A549 treated with Hydrocortisone at 1 μM for 4 hours (cell line): ENCODE measurements at places on chromosomes 7 and 10. TPM values are rescaled to one million over a fixed set of nuclear protein-coding genes. Genes with fewer than 3 reads are reported as not detected.

The PTN gene
- not detected in 5 replicates for total RNA-seq

The LDB3 gene
- total RNA-seq: 0.06 to 0.20 TPM (median 0.12 TPM) in 5 replicates

The EVX1 gene
- total RNA-seq: 0.07 to 0.22 TPM (median 0.13 TPM) in 5 replicates

The SPDYE1 gene
- total RNA-seq: not detected in 5 replicates

The UPK3B gene
- 11.5 to 19.6 TPM (median 17.6 TPM) in 5 replicates for total RNA-seq

The LBX1 gene
- total RNA-seq: not detected in 5 replicates

The RINT1 gene
- 13.2 to 19.2 TPM (median 14.5 TPM) in 5 replicates for total RNA-seq
